Stimulated activated CD8-positive, alpha-beta memory T cell treated with anti-CD3 and anti-CD28 coated beads, Interleukin-15, amount 100 ng/mL, for 24 hours (primary cell): ENCODE measurements at places on chromosomes 2 and 18.

- no peak for DNase-seq
Observed at GRCh38 chr2:79129804-79130203, 9.5 kb downstream of the REG1A start.

DNA sequence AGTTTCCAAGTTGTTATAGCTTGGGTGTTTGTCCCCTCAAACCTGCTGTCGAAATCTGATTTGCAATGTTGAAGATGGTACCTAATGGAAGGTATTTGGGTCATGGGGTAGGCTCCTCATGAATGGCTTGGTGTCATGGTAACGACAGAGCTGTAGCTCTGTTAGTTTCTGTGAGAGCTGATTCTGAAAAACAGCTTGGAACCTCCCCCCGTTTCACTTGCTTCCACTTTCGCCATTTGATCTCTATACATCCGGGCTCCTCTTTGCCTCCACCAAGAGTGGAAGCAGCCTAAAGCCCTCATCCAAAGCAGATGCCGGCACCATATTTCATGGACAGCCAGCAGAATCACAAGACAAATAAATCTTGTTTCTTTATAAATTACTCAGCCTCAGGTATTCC, 1035.1 kb upstream of the SLC39A10 start:
- DNase-seq, result no peak

DNA sequence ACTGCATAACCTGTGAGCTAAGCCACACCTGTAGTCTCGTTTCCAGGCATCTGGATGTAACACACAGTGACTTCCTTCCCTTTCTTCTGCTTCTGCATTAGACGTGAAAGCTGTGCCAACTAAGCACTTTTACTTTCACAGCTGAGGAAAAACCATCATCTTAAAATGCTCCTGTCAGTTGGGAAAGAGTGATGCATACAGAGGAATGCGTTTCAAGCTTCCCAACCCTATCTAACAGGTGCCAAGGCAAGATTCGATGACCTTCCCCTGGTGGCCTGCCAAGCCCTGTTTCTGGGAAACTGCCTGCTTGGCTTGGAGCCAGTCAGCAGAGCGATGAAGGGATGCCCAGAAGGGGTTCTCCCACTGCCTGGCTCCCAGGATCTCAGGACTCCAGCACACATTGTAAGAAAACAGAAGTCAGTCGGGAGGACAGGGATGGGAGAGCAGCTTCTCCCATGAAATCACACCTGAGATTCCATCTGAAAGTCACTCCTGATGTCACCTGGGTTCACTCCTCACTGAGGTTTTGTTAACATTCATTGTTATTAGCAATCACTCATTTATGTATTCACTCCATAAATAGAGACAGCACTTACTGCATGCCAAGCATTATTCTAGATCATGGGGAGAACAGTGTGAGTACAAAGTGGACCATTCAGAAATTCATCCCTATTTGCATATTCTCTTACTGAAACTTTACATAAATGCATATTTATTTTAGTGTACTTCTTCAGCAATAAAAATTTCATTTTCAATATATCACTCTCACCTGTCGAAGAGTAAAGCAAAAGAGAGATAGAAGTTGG, 64.1 kb downstream of the DTNA start:
- no peak for DNase-seq

- DNase-seq, result no peak
Observed at GRCh38 chr18:22086973-22087372, 82.4 kb upstream of the GATA6 start.

DNA sequence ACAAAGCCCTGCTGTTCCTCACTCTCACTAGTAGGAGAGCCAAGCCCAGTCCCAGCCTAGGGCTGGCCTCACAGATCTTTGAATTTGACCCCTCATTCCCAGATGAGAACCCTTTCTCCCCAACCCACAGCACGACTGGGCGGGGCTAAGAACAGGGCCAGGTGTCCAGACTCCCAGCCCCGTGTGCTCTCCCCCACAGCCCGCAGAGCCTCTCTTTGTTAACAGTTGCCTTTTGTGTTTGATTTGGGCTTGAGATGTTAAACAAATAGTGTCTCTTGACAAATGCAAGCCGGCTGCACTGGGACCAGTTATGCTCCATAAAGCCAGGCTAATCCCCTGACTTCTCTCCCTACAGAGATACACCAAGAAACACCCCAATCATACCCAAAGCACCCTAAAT, 4.7 kb upstream of the KCNK3 start:
- DNase-seq, result no peak

- no peak for DNase-seq
Observed at GRCh38 chr2:147567136-147567535, 277.7 kb upstream of the ACVR2A start.

- DNase-seq, result no peak
Observed at GRCh38 chr18:56747032-56747658, 96.0 kb downstream of the WDR7 start.

DNA sequence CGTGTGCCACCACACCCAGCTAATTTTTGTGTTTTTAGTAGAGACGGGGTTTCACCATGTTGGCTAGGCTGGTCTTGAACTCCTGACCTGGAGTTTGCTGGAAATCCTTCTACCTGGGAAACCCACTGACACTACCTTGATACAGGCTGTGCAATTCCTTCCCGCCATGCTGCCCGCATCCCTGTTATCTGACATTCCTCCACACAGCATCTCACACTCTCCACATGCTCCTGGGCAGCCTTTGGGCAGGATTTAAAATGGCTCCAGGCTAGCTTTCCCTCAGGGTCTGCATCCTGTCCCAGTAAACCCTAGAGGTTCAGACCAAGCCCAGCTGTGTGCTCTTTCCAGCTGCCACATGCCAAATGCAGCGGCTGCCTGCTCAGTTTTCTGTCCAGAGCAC, 319.5 kb upstream of the CXCR4 start:
- DNase-seq, result no peak

GRCh38 chr2:46866770-46867246, 48.8 kb downstream of the MCFD2 start:
- no peak for DNase-seq

- DNase-seq, result no peak
Observed at GRCh38 chr2:239958473-239958765, 66.7 kb downstream of the NDUFA10 start.

DNA sequence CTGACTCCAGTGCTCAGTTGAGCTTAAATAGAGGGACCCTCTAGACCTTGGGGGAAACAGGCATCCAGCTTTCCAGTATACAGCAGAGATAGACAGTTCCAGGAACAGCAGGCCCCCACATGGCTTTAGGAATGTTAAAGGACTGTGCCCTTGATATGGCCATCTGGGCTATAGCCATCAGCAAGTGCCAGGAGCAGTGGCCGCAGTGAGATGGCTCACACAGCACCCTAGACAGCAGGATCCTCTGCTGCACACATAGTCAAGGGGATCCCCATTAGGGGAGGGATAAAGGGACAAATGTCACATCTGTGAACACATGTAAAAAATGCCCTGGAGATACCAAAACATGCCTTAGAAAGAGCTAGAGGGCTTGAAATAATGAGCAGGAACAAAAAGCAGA, 213.4 kb downstream of the PTH2R start:
- no peak for DNase-seq

- DNase-seq, result no peak
Observed at GRCh38 chr2:201128933-201129505, 13.1 kb downstream of the CFLAR start.

DNA sequence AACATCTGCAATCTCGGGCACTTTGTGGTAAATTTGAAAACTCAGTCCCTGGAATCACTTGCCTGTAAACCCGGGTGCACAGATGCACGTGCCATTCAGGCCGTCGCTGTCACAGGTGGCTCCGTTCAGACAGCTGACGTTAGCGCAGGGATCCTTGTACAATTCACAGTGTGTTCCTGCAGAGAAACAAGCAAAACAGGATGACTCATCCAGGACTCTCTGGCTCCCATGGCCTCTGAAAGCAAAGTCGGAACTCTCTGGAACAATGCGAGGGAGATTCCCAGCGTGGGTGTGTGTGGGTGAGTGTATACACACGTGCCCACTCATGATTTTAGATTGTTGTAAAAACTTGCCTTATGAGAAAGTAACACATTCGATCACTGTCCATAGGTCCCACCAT, 136.1 kb upstream of the PID1 start:
- no peak for DNase-seq

DNA sequence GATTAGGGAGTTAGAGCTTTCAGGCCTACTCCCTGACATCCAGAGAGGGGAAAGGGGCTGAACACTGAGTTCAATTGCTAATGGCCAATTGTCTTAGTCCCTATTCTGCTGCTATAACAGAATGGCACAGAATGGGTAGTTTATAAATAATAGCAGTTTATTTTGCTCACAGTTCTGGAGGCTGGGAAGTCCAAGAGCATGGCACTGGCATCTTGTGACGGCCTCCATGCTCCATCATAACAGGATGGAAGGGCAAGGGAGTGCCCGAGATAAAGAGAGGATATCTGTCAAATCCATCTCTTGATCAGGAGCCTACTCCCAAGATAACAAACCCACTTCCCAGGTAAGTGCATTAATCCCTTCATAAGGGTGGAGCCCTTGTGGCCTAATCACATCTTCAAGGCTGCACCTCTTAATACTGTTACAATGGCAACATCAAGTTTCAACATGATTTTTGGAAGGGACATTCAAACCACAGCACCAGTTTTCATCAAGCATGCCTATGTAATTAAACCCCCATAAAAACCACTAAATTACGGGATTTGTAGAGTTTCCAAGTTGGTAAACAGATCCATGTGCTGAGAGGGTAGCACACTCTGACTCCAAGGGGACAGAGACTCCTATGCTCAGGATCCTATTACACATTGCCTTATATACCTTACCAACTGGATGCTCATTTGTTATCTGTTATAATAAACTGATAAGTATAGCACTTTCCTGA, 44.6 kb downstream of the BAZ2B start:
- DNase-seq, result no peak

GRCh38 chr2:28142386-28142785, 250.3 kb upstream of the FOSL2 start:
- no peak for DNase-seq

DNA sequence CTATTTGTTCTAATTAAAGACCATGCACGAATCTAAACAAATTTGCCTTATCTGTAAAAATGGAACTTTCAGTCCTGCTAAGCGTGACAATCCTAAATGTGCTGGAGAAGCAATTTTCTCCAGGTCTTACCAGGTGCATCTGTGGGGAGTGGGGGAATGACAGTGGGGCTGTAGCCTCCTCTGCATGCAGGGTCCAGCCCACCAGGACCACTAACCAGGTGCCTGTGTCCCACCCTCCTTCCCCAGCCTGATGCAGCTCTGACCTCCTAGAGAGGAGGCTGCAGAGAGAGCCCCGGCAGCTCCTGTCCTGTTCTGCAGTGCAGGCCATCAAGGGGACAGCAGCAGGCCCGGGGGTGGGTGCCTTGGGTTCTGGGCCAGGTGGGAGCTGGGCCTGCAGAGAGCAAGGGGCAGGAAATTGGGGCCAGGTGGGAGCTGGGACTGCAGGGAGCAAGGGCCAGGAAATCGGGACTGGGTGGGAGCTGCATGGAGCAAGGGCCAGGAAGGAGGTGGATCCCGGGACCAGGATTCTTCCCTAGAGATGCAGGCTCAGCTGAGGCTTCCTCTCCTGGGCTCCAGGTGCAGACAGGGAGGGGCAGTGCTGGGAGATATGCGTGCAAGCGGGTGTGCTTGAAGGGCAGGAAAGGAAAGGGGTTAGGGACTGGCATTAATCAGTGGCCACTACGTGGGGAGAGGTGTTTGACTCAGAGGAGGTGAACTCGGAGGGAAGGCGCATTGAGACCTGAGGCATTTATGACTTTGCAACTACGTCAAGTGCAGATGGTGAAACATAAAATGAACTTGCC, 185.3 kb downstream of the ANKRD30B start:
- no peak for DNase-seq

- DNase-seq, result no peak
Observed at GRCh38 chr2:76197842-76198448, 487.2 kb upstream of the GCFC2 start.

DNA sequence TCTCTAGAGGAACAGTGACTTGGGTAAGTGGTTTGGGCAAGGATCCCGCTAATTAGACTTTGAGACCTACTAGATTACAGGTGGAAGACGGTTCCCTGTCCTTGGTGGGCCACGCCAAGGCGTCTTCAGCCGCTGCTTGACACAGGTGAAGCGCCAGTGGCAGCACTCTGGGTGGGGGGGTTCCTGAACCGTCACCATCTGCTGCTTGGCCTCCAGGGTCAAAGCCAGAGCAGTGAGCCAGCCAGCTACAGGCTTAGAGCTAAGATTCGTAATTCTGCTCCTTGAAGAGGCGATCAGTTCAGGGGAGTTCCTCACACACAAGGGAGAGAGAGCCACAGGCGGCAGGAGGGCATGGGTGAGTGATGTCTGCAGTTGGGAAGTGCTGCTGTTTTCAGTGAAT, 39.4 kb upstream of the RBM44 start:
- DNase-seq, result no peak

GRCh38 chr2:23505984-23506380, 121.0 kb downstream of the KLHL29 start:
- DNase-seq, result no peak

GRCh38 chr2:23940718-23941620, 706 bp downstream of the UBXN2A start:
- no peak for DNase-seq

- DNase-seq, result no peak
Observed at GRCh38 chr2:2272841-2273240, 58.2 kb downstream of the MYT1L start.

DNA sequence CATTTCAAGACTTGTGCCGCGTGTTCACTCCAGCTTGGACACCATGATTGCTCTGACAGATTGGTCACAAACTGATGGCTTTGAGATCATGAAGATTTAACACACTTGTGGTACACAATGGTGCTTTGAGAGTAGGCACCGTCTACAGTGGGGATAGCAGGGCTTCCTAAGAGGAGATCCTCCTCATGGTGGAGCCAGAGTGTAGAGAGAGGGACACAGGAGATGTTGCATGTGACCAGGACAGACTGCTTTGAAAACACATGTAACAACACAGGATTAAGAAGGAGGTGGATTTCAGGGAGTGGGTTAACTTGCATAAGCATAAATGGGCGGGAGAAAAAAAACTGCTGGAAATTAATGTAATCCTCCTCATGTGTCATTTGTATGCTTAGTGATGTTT, 95.7 kb upstream of the LINC00305 start:
- no peak for DNase-seq

GRCh38 chr2:74374509-74375205, 5.5 kb downstream of the DCTN1 start:
- DNase-seq, result no peak

- DNase-seq, result no peak
Observed at GRCh38 chr2:71102981-71103681, 26.9 kb downstream of the MCEE start.

- no peak for DNase-seq
Observed at GRCh38 chr2:216491793-216492596, 6.6 kb upstream of the RPL37A start.
